ENCODE measurements at places on chromosomes 2 and 18.
A peak's percentile ranks its signal among the peaks of the same experiment; 100 is the strongest.

- peak; percentile 40 for DNase-seq
Observed at GRCh38 chr2:71798266-71799012, 345.1 kb downstream of the DYSF start.

GRCh38 chr2:164812378-164812777, 29.2 kb downstream of the COBLL1 start:
- DNase-seq: no peak

GRCh38 chr2:42072349-42073118, 24.7 kb downstream of the PKDCC start:
- no peak for DNase-seq

DNA sequence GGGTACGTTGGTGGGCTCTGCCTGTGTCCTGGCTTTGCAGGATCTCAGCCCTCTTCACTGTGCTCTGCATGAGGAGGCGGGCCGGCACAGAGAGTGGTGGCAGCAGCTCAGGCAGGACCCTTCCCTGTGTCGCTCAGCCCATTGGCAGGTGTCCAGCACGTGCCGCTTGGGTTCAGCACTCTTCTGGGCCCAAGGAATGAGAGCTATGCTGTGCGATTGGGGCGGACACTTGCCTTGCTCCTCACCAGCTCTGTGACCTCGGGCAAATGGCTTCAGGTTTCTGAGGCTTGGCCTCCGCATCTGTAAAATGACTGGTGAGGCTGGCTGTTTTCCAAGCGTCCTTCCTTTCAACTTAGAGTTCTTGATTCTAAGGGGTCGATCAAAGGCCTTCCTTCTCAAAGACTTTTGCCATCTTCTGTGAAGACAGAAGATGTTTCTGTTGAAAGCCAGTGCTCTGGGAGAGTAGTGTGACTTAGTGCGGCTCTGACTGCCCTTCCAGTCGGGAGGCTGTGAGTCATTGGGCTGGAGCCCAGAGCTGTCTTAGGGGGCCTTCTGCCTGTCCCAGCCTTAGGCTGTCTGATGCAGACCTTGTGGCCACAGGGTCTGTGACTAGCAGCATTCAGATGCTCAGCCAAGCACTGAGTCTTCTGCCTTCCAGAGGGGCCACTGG, 35.6 kb downstream of the GLI2 start:
- no peak for DNase-seq

- no peak for DNase-seq
Observed at GRCh38 chr2:170339322-170339721, 161.4 kb downstream of the MYO3B start.

- DNase-seq: no peak
Observed at GRCh38 chr2:99470957-99471356, 18.9 kb downstream of the REV1 start.

- no peak for DNase-seq
Observed at GRCh38 chr2:173831312-173832229, 133.6 kb downstream of the SP3 start.

GRCh38 chr2:150426724-150427123, 60.7 kb downstream of the RND3 start:
- no peak for DNase-seq

DNA sequence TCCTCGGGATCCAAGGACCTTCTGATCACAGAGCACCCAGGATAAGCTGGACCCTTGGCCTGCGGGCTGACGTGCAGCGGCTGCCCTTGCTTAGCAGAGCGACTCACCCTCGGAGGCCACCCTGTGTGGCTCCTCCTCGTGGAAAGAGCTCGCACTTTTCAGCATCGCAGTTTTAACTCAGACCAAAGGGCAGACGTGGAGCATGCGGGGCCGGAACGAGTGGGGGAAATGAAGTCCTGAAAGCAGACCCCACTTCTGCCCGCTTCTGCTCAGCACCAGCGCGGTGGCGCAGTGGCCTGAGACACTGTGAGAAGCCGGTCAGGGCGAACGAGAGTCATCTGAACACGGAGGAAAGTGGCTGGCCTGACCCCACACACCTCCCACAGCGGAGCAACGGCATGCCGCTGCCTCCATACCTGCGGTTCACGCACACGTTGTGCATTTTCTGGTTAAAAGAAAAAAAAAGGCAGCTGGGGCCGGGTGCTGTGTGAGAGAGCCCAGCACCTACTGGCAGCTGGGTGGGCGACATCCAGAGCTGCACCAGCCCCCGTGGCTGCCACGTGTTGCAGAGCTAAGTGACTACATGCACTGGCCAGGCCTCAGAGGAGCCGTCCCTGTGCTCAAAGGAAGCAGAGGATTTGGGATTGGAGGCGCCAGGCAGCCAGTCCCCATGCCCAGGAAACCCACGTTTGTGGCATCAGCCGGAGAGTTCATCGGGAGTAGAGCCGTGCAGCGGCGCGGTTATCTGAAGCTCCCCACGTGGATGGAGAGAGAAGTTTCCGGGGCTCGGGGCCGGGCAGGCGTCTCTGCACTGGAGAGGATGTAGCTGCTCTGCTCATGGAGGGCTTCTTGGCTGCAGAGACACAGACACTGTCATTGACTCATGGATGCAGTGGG, 89.7 kb downstream of the USP40 start:
- DNase-seq: no peak

DNA sequence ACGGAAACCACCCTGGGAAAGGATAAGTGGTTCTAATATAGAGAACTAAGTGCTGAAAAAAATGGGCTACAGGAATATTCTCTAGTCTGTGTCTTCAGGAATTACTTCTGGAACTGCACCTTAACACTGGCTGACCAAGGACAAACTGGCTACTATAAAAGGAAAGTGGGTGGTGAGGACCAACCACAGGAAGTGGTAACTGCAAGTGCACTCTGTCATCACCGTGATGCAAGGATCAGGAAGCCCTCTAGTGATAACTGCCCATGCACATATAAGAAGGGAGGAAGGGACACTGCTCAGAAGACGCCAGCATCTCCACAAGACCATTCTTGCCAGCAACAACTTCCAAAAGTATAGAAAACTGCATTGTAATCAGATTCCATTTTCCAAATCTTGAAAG, 424.4 kb upstream of the RGPD4 start:
- DNase-seq: no peak

GRCh38 chr2:240355962-240356361, 79.5 kb upstream of the GPC1 start:
- no peak for DNase-seq

DNA sequence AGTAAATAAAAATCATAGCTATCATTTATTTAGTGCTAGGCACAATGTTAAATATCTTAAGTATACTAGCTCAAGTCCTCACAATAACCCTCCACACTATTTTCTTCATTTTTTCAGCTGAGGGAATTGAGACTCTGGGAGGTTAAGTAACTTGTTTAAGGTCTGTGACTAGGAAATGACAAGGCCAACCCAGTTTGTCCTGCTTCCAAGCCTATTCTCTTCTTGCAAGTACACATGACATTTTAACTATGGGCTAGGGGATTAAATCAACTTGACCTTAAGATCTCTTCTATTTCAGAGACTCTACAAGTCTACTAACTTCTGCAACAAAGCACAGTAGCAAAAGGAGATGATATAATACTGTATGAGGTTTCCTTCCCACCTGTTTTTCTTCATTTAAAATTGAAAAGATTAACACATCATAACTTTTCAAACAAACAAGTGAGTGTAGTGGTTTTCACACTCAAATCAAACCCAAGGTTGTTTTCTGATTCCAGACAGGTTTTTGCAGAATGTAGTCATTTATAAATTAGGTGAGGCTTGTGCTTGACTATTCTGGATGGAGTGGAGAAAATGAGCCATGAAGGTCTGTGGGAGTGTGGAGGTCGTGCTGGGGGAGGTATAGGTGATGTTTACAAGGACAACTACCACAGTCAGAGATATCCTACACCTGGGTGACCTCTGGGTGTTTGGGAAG, 57.0 kb downstream of the CD28 start:
- no peak for DNase-seq

GRCh38 chr2:127426501-127427354, 8.5 kb downstream of the PROC start:
- no peak for DNase-seq

GRCh38 chr2:159882130-159882745, 84.2 kb upstream of the CD302 start:
- DNase-seq: no peak

DNA sequence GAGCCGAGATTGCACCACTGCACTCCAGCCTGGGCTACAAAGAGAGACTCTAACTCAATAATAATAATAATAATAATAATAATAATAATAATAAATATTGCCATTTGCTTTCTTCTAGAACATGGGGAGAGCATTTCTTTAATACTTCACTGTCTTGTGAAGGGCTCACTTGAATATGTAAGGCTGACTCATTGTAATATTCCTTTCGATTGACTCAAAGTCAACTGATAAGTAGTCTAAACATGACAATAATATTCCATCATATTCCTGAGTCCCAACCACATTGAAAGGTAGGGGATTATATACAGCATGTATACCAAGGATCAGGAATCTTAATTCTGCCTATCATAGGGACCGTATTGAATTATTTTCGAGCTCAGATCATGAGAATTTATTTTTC, 949.2 kb downstream of the DSC3 start:
- DNase-seq: no peak

GRCh38 chr18:79750980-79751571, 46.7 kb upstream of the KCNG2 start:
- no peak for DNase-seq

- DNase-seq: no peak
Observed at GRCh38 chr2:197251576-197251975, 59.0 kb downstream of the ANKRD44 start.

- no peak for DNase-seq
Observed at GRCh38 chr2:8633735-8634313, 48.0 kb upstream of the ID2 start.

DNA sequence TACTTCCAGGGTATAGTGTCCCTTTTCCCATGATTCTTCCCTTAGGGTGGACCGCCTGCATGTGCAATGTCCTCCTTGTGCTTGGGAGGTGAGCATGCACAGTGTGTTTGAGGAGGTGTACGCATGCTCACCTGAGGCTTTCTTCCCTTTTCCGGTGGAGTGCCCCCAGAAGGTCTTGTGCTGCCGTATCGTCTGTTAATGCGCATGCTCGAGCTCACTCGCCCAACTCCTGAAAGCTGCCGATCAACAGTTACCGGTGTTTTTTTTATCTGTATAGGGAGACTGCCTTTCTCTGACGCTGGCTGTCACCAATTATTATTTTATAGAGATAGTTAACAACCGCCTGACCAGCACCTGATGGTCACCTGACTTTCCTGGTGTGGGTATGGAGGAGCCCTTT, 458.8 kb upstream of the MEX3C start:
- DNase-seq: no peak

- DNase-seq: no peak
Observed at GRCh38 chr2:239546541-239546940, 145.7 kb upstream of the HDAC4 start.
